Activated T-helper 9 cell treated with anti-CD3 and anti-CD28 coated beads, Interleukin-2, amount 50 U/mL, for 16 hours (primary cell): ENCODE measurements at places on chromosomes 12 and 14.
A peak's percentile ranks its signal among the peaks of the same experiment; 100 is the strongest.

GRCh38 chr12:91588874-91589454 lies 406.3 kb upstream of the DCN start:
- DNase-seq: no peak

DNA sequence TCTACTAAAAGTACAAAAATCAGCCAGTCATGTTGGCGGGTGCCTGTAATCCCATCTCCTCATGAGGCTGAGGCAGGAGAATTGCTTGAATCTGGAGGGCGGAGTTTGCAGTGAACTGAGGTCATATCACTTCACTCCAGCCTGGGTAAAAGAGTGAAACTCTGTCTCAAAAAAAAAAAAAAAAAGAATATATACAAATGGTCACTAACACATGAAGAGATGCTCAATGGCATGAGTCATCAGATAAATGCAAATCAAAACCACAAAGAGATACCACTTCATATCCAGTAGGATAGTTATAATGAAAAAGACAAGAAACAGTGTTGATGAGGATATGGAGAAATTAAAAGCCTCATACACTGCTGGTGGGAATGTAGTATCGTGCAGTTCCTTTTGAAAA lies 33.6 kb upstream of the METAP2 start:
- no peak for DNase-seq

DNA sequence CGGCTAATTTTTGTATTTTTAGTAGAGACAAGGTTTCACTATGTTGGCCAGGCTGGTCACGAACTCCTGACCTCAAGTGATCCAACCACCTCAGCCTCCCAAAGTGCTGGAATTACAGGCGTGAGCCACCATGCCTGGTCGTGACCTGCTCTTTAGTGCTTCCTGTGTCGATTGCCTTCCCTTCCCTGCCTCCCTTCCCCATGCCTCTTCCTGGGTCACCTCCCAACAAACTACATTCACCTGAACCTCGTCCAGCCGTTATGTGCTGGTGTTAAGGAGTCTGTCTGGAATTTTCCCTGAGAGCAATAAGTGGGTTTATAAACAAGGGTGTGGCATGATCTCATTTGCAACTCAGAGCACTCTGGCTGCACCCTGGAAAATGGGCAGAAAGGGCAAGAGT lies 32.1 kb upstream of the C12orf76 start:
- DNase-seq: no peak

DNA sequence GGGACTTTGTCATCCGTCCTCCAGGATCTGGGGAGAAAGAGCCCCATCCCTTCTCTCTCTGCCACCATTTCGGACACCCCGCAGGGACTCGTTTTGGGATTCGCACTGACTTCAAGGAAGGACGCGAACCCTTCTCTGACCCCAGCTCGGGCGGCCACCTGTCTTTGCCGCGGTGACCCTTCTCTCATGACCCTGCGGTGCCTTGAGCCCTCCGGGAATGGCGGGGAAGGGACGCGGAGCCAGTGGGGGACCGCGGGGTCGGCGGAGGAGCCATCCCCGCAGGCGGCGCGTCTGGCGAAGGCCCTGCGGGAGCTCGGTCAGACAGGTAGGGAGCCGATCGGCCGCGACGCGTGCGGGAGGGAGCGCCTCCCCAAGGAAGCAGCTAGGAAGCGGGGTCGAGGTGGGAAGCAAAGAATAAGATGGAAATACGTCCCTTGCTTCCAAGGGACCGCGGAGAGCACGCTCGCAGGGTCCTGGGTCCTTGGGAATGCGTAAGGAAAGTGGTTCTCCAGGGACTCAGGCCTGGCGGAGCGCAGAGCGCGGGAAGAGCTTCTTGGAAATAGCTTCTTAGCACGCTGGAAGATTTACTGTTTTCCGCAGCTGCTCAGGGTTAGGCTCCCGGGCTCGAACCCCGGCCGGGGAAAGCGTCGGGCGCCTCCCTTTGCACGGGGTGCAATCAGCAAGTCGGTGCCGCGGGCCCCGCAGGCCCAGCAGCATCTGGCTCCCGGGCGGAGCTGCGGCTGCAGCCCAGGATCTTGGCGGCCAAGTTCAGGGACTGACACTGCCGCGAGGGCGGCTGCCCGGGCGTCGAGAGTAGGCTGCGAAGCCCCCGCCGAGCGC lies 457 bp downstream of the SOCS2 start:
- peak; percentile 24 for DNase-seq

DNA sequence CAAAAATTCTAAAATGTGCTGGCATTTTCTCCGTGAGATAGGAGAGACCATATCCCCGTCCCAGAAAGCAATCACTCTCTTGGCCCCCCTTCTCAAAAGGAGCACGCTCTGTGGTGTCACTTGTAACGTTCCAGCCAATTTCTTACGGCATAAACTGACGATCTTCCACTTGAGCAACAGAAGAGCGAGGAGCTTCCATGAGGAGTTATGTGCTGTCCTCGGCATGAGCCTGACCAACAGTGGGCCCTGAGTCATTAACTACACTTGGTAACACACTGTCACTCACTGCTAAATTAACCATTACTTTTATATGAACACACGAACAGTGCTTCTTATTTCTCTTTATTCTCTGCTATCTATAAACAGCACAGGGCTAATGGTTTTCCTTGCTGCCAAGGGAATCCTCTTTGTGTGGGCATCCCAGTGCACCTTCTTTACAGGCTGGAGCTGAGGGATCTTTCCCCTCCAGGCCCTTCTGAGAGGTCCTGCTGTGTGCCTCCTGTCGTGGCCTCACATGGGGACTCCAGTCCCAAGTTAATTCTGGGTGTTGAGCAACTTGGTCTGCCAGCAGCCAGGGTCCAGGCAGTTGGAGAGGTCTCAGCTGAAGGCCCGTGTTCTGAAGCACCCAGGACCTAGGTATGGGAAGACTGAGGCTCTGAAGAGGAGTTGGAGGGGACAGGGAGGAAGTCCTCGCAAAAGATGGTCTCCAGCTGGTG lies 9.4 kb downstream of the SLC6A13 start:
- DNase-seq: no peak

DNA sequence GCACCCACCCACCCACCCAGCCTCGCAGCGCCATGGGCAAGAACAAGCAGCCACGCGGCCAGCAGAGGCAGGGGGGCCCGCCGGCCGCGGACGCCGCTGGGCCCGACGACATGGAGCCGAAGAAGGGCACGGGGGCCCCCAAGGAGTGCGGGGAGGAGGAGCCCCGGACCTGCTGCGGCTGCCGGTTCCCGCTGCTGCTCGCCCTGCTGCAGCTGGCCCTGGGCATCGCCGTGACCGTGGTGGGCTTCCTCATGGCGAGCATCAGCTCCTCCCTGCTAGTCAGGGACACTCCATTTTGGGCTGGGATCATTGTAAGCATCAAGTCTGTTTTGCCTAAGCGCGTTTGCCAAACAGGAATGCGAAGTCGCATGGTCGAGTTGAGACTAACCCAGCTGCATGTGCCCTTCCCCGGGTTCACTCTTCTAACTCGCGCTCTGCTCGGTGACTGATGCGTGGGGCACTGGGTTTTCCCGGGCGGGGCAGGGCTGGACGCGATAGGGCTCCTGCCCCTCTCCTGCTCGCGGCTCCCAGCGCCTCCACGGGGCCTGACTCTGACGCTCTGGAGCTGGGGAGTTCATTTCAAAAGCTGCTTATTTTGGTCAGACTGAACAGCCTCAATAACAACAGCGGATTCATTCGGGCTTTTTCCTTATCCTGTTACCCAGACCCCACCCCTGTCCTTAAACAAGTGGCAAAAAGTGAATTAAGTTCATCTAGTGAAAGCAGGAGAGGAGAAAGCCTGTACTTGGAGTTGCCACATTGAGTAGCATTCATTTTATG lies 458 bp downstream of the SSPN start:
- DNase-seq: no peak

DNA sequence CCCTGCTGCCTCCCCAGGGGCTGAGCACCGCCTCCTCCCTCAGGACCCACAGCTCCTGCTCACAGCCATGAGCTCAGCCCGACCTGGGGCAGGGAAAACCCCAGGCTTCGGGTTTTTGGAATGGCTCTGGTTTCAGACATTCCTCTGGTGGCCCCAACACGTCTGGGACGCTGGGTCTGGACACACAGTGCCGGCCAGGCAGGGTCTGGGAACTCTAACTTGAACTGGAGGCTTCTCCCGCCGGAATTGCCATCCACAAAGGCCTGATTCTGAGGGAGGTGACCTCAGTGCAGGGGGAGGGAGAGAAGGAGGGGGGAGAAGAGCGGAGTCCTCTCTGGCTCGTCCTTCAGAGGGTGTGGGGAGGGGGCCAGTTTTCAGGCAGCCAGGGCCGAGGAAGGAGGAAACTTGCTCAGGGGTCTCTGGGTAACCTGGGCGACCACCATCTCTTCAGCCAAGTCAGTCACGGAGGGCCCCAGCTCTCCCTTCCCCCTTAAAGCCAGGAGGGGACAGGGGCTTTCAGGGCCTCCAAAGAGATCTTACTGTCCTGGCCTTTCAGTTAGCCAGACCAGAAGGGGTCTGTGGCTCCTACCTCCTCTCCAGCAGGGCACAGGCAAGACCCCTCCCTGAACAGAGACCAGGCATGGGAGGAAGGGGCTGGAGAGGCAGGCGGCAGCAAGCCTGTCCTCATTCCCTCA lies 19.4 kb downstream of the NCKAP5L start:
- no peak for DNase-seq

GRCh38 chr14:60861545-60862140 lies 119.2 kb downstream of the TRMT5 start:
- DNase-seq: no peak

DNA sequence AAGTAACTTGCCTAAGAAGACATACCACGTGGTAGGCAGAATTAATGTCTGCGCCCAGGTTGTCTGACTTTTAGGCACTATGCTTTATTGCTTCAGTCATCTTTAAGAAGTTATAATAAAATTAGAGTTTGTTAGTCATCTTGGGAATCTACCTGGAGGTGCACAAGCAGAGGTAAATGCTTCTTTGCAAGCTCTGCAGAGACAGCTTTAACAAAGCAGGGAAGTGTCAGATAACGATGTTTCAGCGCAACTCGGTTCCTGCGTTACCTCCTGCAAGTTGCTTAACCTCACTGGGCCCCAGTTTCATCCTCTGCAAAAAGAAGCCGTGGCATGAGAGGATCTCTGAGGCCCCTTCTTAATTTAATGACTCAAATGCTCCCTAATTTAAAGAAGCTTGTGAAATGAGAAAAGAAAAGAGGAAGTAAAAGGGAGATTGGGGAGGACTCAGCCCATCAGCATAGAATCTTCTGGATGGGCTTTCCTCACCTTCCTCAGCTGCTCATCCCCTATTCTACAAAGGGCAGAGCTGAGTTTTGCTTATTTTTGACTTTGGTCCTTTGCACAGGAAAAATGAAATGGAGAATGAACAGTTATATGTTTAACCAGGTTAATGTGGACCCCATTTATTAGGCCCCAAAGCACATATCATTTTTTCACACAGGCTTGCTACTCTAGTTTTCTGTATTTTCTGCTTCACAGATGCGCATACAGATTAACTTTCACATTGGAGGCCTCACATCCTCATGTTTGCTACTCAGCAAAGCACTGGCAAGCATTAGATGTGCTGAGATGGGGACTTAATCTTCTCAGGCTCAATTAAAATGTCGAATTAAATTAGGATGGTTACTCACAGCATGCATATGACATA lies 5.1 kb downstream of the ARHGDIB start:
- no peak for DNase-seq

- no peak for DNase-seq
Measured at GRCh38 chr12:89991807-89992590, 283.4 kb upstream of the ATP2B1 start.

GRCh38 chr14:61652526-61653262 lies 42.6 kb upstream of the HIF1A start:
- DNase-seq: no peak
